Skin of body (tissue), 3 donors: ENCODE measurements at places on chromosomes 4 and X. TPM values are rescaled to one million over a fixed set of nuclear protein-coding genes. Genes with fewer than 3 reads are reported as not detected.
A peak's percentile ranks its signal among the peaks of the same experiment; 100 is the strongest.

DNA sequence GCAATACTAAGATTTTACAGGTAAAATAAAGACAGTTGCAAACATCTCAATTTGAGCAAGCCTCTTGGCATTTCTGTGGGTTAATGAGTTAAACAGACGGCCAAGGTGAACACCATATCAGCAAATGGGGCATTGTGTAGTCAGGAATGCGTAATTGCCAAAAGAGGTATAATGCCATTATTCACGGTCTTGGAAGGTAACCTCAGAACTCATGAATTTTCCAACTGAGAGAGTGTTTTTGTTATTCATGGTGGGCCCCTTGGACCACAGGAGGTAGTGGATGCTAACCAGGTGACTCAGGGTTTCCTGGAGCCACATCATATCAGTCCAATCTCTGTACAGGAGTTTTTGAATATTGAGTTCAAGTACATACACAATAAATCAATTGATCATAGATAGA is 368.0 kb upstream of the TECRL start:
- DNase-seq, result no peak

GRCh38 chrX:107470198-107470597 is 20.7 kb downstream of the FRMPD3 start:
- no peak for DNase-seq

DNA sequence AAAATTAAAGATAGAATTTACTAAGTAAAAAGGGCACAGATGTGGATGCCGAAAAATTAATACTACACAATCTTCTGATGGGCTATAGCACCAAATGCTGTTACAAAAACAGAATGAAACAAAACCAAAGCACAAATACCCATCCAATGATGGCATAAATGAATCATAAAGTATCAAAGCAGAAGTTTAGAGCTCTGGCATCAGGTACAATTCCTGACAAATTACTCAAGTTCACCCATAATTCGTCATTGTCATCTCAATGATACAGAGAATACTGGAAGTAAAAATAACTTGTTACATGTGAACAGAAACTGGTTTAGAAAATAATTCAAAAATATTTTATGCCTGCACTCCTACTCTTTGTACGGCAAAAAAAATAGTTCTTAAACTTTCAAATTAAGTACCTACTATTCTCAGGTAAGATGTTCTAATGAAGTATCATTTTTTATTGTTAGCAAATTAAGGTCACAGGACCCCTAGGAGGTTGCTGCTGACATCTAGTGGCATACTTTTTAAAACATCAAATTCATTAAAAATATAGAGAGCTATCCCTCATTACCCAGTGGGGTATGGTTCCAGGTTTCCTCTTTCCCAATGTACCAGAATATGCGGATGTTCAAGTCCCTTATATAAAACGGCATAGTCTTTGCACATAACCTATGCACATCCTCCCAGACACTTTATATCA is 126.1 kb downstream of the INPP4B start:
- no peak for DNase-seq

NSUN7 gene
- total RNA-seq, result 2.7 TPM

- no peak for DNase-seq
These were observed 556.2 kb downstream of the TRAM1L1 start for GRCh38 chr4:116529129-116529528.

DNA sequence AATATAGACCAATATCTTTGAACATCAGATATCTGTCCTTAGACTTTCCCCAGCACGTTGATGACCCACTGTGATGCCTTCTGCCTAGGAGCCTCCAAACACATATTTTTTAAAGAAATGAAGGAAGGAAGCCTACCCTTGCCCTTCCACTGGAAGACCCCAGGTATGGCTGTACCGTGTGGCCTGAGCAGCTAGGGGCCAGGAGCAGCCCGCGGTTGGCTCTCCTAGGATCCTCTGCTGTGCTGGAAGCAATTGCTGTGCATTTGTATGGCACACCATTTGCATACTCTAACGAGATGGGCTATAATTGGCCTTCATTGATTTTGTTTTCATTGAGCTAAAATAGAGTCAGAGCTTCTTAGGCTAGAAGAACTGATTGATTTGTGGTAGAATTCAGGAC is 128.8 kb downstream of the GPAT3 start:
- no peak for DNase-seq

DNA sequence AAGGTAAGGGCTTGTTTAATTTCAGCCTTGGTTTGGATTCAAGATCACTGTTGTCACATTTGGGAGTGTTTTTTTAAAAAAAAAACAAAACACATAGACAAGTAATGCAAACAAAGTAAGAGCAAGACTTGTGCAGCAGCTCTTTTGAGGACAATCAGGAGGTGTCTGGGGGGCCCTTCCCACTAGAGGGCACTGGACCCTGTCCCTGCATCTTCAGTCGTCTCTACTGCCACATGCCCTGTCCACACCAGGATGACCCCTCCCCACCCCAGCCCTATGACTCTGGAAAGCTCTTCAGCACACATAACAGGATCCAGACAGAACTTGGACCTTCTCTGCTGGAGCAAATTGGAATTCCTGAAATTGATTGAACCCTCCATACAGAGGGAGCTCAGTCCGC is 71.0 kb downstream of the USP46 start:
- no peak for DNase-seq

GRCh38 chr4:119834906-119835612 is 206.5 kb upstream of the PDE5A start:
- DNase-seq, result peak; percentile 3

DNA sequence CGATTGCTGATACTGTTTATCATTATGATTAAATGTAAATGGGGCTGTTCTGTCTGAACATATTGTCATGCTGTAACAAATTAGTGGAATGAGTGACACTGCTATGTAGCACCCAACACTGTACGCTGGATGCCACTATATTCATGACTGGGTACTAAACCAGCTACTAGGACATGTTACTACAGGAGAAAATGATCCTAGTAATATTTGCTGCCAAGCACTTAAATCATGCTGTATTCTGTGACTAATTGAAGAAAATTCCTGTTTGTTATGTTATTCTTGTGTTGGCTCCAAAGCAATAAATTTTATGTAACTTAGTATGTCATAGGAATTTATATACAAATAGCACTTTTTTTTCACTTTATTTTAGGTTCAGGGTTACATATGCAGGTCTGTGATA is 804.2 kb downstream of the CENPC start:
- DNase-seq, result no peak

SLC7A11 gene
- 2.1 TPM for total RNA-seq

TMEM271 gene
- total RNA-seq, result 0.30 TPM

- no peak for DNase-seq
These were observed 111.5 kb downstream of the LARP7 start for GRCh38 chr4:112748352-112748878.

GRCh38 chr4:172838111-172838510 is 330.5 kb upstream of the GALNT7 start:
- DNase-seq, result no peak

GRCh38 chrX:136779346-136779781 is 1.4 kb downstream of the ARHGEF6 start:
- DNase-seq, result no peak

DNA sequence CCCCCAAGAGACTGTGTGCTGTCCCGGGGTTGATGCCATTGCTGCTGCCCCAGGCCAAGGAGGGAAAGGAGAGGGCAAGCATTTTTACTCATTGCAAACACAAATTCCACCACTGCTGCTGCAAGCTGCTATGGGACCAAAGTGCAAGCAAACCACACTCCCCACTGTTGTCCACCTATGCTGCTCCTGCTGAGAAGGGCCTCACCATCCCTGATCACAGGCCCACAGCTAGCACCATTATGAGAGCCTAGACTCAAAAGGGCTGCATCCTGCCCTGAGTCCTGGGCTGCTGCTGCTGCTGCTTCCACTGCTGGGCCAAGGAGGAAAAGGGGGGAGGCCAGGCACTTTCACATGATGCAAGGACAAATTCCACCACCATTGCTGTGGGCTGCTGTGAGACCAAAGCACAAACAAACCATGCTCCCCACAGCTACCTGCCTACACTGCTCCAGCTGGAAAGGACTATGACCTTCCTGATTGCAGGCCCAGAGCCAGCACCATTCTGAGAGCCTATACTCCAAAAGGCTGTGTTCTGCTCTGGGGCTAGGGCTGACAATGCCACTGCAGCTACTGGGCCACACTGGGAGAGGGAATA is 218.2 kb upstream of the ZCCHC13 start:
- no peak for DNase-seq

DNA sequence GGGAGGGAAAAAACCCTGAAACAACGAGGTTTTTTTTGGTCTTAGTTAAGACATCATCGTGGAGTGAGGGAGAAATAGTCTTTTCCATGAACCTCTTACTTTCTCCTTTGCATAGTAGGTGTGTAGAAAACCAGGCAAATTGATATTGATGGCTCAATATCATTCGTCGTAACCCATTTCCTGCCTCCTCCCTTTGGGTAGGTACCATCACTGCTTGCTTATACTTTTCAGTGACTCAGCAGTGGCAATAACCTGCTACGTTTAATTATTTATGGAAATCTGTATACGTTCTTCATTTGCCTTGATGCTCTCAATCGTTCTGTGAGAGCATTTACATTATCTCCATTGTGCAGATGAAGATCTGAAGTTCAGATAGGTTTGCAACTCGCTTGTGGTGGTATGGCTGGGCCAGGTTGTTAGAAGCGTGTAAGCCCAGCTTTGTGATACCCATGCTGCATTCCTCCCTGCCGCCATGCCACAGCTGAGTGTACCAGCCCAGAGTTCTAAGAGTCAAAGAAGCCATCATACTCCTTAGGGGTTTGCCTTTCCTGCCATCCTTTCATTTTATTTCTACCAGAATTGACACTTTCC is 212.9 kb downstream of the ARHGAP10 start:
- DNase-seq, result no peak

DNA sequence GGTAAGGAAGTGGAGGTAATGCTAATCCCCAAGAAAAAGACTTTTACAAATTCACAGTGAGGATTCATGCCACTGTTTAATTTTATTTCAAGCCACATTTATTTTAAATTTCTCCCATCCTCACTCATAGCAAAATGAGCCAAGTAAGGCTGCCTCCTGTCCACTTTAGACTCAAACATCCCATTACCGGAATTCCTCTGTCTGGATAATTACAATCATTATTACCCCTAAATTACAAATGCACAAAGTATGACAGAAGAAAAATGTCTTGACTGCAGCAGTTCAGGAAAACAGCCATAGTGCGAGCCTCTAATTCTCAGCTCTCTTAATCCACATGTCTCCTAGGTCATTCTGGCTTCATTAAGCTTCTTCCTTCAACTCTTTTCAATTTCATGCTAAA is 57.0 kb downstream of the MAPK10 start:
- DNase-seq, result no peak

GRCh38 chr4:65193985-65194384 is 476.3 kb downstream of the EPHA5 start:
- no peak for DNase-seq

DNA sequence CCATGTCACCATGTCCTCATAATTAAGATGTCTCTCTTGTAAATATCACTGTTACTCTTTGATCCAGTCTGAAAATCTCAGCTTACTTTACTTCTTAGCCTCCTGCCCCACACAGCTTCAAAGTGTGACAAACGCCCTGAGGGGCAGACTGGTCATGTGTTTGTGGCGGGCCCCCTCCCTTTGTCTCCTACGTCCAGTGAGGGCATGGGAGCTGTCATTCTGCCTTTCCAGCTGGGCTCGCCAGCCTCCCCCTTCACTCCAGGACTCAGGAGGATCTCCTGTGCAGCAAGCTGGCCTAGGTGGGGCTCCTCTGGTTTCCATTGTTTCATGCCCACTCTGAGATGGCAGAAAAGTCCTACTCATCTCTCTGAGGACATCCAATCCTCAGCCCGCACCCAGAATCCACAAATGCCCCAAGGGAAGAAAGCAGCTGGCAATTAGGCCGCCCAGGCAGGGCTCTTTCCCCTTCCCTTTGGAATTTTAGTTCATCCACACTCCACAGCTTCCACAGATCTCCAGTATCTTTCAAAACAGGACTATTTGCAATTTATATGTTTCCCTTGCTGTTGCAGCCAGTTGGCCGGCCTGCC is 86.4 kb upstream of the C4orf50 start:
- no peak for DNase-seq

ACE2 gene
- total RNA-seq, result not detected

DNA sequence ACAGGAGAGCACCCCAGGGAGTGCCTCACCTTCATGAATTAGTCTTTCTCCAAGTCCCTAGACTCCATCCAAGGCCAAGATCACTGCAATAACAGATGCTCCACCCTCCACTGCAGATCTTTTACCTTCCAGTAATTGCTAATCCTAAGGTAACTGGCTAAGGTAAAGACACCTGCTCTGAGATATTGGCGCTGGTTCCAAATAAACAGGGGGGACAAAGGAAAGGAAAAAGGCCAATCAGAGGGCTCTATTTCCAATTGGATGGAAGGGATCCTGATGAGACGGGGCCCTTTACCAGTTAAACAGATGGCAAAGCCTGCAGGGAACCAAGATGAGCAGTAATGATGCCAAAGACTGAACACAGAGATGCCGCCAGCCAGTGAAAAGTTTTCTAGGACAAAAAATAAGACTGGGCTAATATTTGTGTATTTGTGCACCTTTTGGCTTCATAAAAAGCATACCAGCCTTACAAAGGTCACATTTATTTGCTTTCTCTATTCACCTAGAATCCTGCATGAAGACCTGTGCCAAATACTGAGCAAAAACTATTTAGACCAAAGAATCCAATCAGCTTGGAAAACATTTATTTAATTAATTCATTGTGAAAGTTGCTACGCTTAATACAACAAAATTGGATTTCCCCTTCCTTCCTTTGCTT is 148.5 kb downstream of the PPP3CA start:
- no peak for DNase-seq

GRCh38 chr4:142567620-142568451 is 278.3 kb downstream of the INPP4B start:
- no peak for DNase-seq

REELD1 gene
- total RNA-seq, result 0.20 TPM

DNA sequence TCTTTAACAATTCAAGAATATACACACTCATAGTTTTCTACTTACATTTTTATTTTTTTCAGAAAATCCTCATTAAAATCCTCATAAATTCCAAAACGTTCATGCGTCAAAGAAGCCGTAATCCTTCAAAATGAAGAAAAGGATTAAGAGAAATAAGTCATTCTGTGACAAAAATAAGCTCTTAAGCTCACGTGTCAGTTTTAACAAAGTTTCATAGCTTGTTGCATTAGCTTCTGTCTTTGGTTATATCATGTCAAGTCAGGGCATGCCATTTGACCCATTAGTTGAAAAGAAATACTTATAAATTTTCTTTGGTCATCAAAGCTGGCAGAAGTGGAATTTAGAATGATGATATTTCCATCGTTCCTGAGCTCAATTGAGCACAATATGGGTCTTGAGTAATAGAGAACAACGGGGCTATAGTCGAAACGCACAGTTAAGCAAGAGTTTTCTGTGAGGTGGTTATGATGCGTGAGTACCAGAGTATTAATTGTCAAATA is 185.2 kb upstream of the CTSO start:
- peak; percentile 43 for DNase-seq
